EL (cell line): ENCODE measurements at places on chromosomes 7 and 10.

DNA sequence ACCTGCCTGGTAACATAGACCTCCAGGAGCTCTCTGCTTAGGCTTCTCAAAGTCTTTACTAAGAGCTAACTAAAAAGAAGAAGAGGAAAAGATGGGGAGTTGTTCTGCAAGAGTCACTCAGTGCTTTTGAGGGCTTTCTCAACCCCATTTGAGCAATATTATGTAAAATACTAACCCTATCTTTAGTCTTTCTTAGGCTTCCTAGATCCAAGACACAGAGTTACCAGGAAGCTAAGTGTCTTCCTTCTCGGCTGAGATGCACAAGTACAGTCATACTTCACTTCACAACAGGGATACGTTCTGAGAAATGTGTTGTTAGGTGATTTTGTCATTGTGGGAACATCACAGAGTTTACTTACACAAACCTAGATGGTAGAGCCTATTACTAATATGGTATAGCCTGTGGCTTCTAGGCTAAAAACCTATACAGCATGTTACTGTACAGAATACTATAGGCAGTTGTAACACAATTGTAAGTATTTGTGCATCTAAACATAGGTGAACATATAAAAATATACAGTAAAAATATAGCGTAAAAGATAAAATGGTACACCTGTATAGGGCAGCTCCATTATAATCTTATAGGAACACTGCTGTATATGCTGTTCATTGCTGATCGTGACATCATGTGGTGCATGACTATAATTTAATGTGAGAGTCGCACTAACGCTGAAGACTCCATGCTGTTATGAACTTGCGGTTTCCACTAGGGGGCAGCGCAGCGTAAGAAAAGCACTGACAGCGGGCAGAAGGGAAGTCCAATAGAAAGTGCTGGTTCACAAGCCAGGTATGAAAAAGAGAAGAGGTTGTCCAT lies 16.3 kb downstream of the ANKRD22 start:
- peak; percentile 85 for DNase-seq

- no peak for DNase-seq
Measured at GRCh38 chr10:122077311-122077875, 88.4 kb downstream of the TACC2 start.

GRCh38 chr10:132172091-132173066 lies 14.4 kb upstream of the DPYSL4 start:
- DNase-seq: no peak

GRCh38 chr10:115871855-115872254 lies 401.2 kb downstream of the GFRA1 start:
- DNase-seq: no peak

DNA sequence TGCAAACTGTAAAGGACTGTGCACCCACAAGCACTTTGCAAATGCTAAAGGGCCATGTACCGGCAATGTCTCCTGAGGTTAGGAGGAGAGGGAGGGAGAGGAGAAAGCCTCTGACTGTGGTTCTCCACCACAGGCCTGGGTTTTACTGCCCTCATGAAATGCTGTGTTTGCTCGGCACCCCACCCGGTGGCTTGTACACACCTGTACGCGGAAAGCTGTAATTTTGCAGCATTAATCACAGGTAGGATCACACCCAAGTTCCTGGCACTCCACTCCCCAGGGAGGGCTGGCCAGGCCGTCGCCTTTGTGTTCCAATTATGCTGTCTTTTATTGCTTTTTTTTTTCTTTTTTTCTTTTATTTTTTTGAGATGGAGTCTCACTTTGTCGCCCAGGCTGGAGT lies 78.5 kb upstream of the MYL10 start:
- DNase-seq: no peak

DNA sequence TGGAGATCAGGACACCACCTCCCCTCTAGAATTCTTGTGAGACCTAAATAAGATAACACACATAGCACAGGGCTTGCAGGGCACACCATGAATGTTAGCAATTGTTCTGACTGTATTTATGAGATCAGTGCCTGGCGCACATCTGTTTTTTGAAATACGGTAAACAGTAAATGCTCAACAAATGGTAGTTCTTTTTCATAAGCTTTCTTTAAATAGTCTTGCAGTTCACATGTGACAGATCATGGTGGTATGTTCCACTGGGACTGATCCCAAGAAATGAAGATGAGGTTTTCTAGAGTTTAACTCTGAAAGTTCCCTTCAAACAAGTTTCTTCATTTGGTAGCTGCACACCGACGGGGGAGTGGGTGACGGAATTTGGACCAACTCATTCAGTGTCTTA lies 34.8 kb downstream of the CREB5 start:
- DNase-seq: no peak

GRCh38 chr10:73734028-73734720 lies 10.0 kb upstream of the SEC24C start:
- DNase-seq: no peak

DNA sequence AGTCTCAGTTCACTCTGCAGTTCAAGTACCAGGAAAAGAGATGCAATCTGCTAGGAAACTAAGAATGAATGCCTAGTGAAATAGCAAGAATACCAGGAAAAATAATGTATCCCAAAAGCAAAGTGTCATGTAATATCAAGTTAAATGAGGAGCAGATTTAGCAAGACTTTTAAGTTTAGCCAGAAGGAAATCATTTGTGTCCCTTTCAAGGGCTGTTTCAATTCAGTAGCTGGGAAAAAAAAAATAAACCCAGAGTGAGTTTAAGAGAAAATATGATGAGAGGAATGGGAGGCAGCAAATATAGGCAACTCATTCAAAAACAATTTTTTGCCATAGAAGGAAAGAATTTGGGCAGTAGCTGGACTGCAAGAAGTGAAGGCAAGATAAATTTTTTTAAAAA lies 135.8 kb downstream of the DGKB start:
- peak; percentile 46 for DNase-seq

GRCh38 chr10:99119258-99119748 lies 116.3 kb downstream of the HPSE2 start:
- no peak for DNase-seq

DNA sequence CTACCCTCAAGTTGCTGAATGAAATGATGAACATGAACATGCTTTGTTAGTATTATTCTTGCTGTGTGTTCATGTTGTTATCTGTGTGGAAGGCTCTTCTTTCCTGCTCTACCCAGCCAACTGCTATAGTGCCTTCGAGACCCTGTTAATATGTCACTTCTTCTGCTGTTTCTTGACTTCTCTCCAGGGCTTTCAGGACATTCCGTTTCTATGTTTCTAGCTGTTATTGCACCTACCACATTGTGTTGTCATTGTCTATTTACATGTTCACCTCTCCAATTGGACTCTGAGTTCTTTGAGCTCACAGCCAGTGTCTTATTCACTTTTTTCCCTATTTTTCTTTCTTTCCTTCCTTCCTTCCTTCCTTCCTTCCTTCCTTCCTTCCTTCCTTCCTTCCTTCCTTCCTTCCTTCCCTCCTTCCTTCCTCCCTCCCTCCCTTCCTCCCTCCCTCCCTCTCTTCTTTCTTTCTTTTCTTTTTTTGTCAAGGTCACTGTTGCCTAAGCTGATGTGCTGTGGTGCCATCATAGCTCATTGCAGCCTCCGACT lies 40.4 kb downstream of the BAMBI start:
- no peak for DNase-seq

- DNase-seq: no peak
Measured at GRCh38 chr10:88415533-88416130, 167.5 kb downstream of the RNLS start.

GRCh38 chr7:88254721-88255424 lies 35.0 kb upstream of the SRI start:
- DNase-seq: peak; percentile 72

GRCh38 chr7:155925682-155926081 lies 113.4 kb upstream of the SHH start:
- DNase-seq: no peak

GRCh38 chr7:30862995-30863705 lies 48.5 kb upstream of the AQP1 start:
- DNase-seq: no peak

- no peak for DNase-seq
Measured at GRCh38 chr7:47236480-47237129, 345.3 kb downstream of the TNS3 start.

GRCh38 chr7:112266595-112267270 lies 60.2 kb downstream of the ZNF277 start:
- peak; percentile 56 for DNase-seq

GRCh38 chr7:77205706-77206105 lies 6.1 kb upstream of the FGL2 start:
- no peak for DNase-seq

GRCh38 chr10:30813872-30814481 lies 184.4 kb upstream of the LYZL2 start:
- DNase-seq: peak; percentile 79

GRCh38 chr7:37462138-37462537 lies 13.5 kb upstream of the ELMO1 start:
- no peak for DNase-seq

- peak; percentile 85 for DNase-seq
Measured at GRCh38 chr7:46315891-46316290, 394.8 kb upstream of the IGFBP3 start.

DNA sequence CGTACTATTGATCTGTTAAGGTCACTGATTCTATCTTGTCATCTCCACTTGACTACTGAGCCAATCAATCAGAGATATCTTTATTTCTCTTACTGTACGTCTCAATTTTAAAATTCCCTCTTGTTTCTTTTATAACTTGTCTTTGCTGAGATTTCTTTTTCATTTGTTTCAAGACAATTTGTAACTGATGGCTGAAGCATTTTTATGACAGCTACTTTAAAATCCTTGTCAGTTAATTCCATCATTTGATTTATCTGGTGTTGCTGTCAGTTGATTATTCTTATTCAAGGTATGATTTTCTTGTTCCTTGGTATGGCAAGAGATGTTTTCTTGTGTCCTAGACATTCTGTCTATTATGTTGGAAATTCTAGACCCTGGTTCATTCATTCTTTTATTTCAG lies 76.6 kb downstream of the TYW1B start:
- no peak for DNase-seq

DNA sequence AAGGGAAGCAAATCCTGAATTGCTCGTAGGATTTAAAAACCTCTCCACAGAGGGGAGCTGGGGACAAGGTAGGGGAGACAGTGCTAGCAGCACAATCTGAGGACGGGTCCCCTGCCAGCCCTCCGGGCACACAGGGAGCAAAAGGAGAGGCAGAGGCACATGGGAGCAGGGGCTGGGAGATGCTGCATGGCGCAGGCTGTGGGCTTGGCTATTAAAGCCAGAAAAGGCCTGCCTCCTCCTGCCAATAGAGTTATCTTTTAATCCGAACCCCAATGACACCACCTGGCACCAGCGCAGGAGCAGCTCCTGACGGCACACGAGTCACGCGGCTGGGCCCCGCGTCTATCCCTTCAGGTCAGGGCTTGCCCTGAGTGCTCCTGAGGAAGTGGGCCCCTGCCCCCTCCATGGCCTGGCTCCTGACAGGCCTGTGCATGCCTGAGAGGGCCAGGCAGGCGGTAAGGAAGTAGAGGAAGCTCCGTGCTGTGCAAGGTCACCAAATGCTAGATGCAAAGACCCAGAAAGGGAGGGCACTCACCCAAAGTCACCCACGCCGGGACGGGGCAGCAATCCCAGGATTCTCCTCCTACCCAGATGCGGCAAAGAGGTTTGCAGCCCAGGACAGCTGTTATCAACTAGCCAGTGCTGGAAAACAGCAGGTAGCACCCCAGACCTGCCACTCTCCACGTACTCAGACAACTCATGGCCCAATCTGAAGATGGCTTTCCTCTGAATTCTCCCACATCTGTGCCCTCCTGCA lies 28.1 kb downstream of the DLG5 start:
- no peak for DNase-seq

DNA sequence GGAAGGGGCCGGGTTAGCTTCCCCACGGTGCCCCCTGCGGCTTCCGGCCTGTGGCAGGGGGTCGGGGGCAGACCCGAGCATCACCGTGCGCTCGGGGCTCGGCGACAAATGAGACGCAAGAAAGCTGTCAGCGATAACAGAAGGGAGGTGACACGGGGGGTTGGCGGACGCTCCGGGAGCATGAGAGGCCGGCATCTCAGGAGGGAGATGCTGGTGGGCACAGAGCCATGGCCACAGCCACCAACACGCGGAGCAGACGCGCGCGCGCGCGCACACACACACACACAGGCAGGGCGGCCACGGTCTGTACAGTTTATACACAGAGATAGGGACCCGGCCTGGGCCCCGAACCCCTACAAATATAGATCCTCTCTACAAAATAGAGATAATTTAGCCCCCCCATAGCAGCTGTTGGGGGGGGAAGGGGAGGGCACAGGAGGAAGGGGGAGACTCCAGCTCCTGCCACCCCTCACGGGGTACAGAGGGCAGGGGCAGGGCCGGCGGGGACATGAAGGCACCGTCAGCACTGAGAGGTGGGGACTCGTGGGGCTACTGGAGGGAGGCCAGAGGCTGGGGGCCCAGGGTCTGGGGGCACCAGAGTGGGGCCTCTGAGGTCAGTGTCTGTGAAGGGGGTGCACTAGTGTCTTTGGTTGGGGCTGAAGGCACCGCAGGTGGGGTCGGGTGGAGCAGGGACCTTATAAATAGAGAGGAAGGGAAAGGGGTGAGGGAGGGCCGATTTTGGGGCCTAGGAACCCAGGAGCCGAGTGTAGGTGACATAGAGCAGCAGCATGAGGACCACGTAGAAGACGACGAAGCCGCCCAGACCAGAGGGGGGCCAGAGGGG lies 884 bp upstream of the SAP25 start:
- DNase-seq: no peak

DNA sequence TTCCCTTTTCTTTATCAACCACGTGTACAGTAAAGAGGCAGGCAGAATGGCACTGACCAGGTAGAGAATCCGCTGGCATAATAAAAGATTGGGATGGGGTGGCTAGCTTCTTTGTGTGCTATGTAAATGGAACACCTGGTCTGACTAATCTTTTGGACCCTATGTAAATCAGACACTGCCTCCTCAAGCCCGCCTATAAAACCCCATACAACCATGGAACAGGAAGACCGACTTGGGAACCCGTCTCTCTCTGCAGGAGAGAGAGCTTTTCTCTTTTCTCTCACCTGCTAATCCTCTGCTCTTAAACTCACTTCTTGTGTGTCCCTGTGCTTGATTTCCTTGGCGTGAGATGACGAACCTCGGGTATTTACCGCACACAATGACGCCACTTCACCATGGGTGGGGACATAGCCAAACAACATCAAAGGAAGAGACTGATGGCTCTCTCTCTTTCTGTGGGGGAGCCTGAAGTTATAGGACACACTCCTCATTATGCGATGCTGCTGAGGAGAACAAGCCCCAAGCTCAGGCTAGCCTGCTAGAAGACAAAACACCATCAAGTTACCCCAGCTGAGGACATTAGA lies 94.2 kb downstream of the ARL5B start:
- no peak for DNase-seq

DNA sequence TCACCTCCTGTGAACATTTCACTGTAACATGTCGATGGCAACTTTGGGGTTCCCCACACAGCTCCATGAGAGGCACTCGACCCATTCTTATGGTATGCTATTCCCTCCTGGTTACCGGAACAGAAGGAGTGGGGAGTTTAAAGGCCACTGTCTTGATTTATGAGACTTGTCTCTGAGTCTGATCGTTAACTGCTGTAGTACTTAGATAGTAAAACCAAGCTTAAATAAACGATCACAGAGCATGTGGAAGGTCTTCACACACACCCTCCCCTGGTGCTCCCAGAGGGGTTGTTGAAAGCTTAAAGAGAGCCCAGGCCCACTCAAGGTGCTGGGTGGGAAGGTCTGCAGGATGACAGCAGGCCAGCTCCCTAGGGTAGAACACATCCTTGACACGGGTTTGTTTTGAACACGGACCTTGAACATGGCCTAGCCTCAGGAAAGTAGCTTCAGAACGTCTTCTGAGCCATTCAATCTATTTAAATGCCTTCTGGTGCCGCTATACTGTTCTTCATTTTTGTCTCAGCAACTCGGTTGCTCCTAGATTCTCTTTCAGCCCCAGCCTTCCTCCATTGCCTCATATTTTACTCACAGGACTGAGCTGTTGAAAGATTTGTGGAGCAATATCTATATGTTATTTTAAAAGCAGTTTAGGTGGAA lies 335.3 kb downstream of the FGFR2 start:
- DNase-seq: no peak
